ENCODE measurements at places on chromosomes 1 and 21.

DNA sequence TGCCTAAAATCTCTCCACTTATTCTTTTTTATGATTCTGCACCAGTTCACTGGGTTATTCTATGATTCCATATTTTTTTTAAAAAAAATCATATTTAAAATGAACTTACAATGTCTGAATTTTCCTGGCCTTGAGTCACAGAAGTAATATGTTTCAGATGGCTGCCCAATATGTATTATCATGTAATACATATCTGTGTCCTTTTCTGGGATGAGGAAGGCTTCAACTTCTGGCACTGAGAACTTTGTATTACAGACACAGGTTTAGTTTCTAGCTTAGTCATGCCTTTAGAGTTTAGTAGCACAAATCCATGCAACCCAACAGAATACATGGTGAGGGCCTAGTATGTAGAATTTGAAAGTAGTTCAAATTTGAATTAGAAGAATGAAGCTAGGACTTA lies 7.8 kb upstream of the HSD17B7 start:
- no peak for DNase-seq

- no peak for DNase-seq
Observed at GRCh38 chr1:41496080-41497055, 11.9 kb upstream of the EDN2 start.

- DNase-seq = no peak
Observed at GRCh38 chr21:33908760-33909159, 6.8 kb downstream of the ATP5PO start.

DNA sequence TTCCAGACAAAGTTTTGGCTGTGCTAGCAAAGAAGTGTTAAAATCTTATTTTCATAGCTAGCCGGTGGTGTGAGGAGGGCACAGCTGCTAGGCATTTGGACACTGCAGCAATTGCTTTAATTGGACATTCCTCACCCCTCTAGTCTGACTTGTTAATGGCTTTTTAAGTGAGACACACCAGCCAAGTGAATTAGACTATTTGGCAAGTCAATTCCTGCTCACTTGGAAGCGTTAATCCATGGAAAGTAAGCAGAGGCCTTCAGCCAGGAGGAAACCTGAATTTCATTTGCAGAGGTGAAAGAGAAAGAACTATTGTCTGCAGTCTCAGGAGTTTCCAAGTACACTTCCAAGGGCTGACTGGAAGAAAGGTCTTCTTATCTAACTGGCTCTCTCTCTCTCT lies 175.7 kb downstream of the ST6GALNAC3 start:
- DNase-seq = no peak

- no peak for DNase-seq
Observed at GRCh38 chr1:169098380-169098779, 8.1 kb upstream of the ATP1B1 start.

DNA sequence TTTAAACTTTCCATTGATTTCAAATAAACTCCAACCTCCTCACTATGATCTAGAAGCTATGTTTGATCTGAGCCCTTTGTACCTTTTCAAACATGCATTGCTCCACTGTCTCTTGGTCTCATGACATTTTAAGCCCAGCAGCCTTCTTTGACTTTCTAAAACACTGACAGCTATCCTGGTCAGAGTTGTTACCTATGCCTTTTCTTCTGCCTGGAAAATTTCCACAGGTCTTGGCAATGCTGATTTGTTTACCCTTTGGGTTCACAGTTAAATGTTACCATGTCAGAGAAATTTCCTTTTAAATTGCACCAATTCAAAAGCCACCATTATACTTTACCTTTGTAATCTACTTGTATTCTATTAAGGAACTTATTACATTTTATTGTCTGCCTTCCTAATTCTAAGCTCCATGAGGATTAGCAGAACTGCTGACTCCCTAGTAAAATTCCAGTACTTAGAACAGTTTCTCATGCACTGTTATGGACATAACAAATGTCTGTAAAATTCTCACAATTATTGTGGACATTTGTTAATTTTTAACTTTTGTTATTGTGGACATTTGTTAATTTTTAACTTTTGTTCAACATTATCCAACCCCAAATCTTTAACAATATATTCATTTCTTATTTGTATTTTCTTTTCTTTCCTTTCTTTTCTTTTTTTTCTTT lies 1064.4 kb downstream of the NCAM2 start:
- no peak for DNase-seq

DNA sequence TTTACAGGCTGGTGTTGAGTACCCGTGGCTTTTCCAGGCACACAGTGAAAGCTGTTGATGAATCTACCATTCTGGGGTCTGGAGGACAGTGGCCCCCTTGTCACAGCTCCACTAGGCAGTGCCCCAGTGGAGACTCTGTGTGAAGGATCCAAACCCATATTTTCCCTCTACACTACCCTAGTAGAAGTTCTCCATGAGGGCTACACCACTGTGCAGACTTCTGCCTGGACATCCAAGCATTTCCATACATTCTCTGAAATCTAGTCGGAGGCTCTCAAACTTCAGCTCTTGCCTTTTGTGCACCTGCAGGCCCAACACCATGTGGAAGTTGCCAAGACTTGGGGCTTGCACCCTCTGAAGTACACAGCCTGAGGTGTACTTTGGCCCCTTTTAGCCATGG lies 227.8 kb downstream of the BACH1 start:
- DNase-seq = no peak

GRCh38 chr1:160797271-160797709 lies 1.3 kb downstream of the LY9 start:
- no peak for DNase-seq

GRCh38 chr1:203304391-203304918 lies 864 bp upstream of the BTG2 start:
- DNase-seq = no peak

GRCh38 chr1:41281334-41281733 lies 39.2 kb upstream of the SCMH1 start:
- no peak for DNase-seq

DNA sequence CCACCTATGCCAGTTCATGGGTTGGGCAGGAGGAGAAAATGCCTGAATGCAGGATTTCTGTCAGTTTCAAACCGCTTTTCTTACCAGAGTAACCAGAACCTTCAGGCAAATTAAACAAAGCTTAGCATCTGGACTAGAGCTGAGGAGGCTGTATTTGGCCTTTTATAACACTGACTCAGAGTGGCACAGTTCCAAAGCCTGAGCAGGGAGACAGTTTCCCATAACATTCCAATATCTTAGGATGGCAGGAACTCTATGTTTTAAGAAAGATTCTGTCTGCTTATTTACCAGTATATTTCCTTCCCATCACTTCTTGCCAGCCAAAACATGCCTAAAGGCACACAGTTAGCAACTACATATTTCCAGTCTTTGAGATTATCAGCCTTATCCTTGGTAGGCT lies 46.8 kb downstream of the UBR4 start:
- no peak for DNase-seq

GRCh38 chr21:26116456-26117011 lies 54.0 kb downstream of the APP start:
- DNase-seq = no peak

GRCh38 chr1:64033667-64034220 lies 169.7 kb upstream of the UBE2U start:
- DNase-seq = no peak

DNA sequence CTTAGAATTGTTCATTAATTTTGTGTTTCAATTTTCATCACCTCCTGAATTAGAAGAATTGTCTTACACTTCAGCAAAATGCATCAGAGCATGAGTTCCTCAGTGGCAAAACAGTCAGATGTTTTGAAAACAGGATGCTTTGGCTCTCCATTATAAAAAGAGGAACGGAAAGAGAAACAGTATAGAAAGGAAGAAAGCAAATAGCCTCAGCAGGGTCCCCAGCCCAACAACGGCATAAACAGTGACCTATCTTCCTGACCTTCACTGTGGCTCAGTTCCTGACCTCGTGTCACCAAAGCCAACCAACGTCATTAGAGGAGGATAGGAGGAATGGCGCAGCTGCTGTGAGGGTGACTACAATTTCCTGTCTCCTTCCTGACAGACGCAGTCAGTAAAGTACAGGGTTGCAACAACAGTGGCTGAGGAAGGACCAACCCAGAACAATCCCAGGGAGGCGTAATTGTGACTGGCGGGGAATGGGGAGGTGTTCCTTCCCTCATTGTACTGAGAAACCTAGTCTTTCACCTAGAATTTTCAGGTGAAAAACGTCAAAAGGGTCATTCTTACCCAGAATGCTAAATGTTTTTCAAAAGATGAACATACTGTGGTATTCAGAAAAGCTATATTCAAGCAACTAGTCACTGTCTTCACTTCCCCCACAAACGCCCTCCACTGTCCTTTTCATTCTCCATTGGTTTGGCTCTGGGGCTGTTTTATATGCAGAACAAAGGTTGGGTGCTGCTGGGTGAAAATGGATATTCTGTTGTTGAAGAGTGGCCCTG lies 197.9 kb upstream of the SGIP1 start:
- DNase-seq = no peak

- DNase-seq = no peak
Observed at GRCh38 chr1:159783724-159784123, 3.0 kb downstream of the DUSP23 start.

DNA sequence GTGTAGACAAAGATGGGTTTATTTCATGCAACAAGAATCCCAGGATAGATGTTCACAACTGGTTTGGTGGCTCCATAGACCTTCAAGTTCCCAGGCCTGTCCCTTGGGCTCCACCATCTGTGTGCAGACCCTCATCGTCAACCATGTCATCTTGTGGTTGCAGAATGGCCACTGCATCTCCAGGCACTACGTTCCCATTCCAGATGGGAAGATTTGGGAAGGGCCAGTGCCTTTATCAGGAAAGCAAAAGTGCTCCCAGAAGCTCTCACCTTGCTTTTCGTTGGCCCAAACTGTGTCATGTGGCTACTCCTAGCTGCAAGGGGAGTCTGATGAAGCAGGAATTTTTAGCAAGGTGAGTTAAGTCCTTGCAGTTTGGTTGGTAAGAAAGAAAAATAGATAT lies 12.8 kb downstream of the TMCC2 start:
- no peak for DNase-seq

- DNase-seq = no peak
Observed at GRCh38 chr21:41459884-41460534, 34.0 kb downstream of the MX1 start.

GRCh38 chr21:30152792-30153191 lies 13.8 kb downstream of the CLDN17 start:
- DNase-seq = no peak

DNA sequence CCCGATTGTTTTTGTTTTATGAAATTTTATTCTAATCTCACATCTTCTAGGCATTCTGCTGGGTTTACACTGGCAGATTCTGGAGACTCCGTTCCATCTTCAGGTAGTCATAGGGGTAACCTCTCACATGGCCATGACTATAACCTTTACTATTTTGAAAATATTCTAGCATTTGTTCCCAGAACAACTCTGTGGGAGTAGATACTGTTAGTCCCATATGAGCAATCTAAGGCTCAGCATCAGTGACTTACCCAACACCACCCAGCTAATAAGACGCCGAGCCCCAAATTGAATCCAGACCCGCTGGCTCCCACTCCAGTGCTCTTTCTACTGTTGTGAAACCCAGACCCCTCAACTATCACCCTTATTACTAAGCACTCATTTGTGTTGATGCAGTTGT lies 9.8 kb downstream of the ADAMTS4 start:
- no peak for DNase-seq

DNA sequence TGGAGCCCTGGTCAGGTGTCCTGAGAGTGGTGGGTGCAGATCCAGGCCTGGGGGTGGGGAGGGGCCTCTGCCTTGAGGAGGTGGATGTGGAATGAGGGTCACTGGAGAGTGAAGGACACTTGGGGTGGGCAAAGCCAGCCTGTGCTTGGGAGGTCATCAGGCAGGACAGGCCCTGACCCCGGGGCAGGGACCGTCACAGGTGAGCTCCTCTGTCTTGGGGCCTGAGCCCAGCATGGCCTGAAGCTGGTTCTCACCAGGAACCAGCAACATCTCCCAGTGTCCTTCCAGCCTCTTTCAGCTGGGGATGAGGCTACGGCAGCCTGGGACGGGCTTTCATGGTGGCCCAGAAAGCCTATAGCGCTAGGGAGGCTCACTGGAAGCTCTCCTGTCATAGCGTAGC lies 831 bp upstream of the KRTAP10-2 start:
- DNase-seq = no peak

DNA sequence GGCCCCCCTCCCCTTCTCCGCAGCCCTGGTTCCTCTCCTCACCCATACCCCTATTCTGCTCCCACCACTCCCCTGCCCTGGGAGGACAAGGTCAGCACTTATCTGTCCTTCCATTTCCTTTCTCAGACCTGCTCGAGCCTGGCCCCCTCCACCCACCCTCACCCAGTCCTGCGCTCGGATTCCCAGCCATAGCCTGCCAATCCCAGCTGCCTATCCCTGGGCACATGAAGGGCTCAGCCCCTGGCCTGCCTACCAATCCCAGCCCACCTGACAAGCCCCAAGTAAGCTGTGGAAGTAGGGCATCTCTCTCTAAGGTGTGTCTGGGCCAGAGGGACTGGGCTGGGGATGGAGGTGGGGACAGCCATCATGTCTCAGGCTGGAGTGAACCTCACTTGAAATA lies 5.4 kb downstream of the BLACAT1 start:
- no peak for DNase-seq

DNA sequence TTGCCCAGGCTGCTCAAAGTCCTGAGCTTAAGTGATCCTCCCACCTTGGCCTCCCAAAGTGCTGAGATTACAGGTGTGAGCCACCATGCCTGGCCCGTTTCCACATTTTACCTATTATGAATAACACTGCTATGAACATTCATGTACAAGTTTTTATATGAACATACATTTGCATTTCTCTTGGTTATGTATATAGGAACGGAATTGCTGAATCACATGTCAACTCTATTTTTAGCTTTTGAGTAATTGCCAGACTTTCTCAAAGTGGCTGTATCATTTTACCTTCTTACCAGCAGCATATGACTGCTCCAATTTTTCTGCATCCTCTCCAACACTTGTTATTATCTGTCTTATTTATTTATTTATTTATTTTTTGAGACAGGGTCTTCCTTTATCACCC lies 2.7 kb downstream of the SPATA21 start:
- DNase-seq = no peak

DNA sequence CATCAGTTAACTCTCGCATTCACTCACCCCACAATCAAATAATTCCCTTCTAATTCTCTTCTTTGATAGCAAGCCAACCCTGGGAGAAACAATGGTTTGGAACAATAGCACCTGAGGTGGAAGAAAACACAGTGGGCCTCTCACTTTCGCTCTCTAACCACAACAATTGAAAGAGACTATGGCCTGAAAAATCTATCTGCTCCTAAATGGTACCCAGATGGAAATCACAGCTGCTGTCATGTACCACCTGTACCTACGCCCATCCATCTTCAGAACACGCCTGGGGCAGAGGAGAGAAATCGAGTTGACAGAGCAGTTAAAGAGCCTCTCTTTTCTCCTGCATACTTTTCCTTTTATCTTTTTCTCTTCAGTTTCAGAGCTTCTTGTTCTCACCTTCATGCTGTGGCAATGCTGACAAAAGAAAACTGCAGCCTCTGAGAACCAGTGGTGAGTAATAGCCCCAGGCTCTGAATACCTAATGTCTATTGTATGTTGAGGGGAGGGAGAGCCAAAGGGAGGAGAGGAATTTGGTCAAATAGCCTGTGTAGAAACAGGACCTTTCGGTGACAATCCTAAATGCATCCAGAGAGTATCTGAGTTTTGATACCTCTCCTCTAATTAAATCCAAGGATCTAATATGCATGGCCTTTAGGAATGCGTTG lies 57.7 kb downstream of the ZC3H11B start:
- DNase-seq = no peak

Measured in epithelial cell of proximal tubule (primary cell).